CD8-positive, alpha-beta T cell (primary cell): ENCODE measurements at places on chromosomes 12 and 14.

- no peak for DNase-seq
Observed at GRCh38 chr12:57323416-57323815, 72.4 kb upstream of the STAC3 start.

DNA sequence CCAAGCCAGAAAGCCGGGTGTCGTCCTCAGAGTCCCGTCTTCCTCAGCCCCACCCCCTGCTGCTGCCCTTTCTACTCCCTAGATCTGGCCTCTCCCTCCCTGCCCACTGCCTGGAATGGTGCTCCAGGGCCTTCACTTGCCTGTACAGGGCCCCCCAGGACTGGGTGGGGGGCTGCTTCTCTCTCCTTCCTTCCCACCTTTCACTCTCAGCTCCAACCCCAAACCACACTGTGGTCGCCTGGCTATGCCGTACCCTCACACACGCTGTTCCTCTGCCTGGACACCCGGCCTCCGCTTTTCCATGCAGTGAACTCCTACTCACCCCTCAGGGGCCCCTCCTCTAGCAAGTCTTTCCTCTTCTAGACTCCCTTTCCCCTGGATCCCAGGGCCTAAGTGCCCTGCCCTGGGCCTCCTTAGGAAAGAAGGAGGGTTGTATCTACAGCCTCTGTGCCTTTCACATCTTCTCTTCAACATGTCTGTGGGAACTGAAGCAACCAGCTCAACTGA is 25.5 kb upstream of the DIO3 start:
- no peak for DNase-seq

DNA sequence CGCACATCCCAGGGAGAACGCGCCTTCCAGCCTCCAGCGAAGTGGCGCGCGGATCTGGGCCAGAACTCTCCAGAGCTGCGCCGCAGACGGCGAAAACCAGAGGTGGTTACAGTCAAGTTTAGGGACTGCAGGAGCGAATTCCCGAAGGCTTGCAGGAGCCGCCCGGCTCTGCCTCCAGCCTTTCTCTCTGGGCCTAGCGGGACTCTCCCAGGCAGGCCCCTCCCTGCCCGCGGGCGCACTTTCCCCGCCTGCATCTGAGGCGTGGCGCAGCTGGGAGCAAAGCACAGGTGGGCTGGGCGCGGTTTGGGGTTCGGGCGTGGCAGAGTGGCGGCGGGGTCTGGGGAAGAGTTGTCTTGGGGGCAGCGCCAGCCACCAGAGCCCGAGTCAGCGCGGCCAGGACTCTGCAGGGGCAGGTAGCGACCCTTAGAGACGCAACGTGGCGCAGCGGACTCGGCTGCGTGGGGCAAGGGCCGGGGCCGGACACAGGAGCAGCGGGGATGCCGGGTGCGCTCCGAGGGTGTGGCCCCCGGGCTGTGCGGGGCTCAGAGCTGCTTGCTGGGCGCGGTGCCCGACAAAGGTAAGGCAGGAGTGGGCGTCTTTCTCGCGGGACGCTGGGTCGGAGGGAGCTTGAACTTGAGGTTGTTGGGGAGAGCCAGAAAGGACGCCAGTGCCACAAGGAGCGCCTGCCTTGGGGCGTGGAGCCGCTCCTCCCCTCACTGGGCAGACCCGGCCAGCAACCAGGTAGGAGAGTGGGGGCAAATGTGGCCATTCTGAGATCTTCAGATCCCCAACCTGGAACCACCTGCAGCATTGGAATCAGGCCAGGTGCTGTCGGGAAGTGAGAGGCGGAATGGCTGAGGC is 1126.0 kb downstream of the AACS start:
- DNase-seq, result no peak

DNA sequence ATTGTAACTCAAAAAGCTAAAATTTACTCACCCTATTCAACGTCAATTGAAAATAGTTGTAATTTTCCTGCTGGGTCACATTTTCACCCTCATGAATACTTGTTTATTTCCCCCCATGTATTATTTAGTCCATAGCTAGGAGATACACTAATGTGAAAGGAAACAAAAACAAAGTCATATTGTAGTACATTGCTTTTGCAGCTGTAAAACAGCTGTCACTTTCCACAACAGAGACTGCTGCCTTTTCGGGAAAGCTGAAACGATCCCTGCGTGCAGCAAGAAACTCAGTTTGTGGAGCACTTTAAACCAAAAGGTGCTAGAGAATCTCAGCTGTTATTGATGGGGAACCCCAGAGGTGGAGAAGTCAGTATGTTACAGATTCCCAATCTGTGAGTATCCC is 4.3 kb downstream of the RACGAP1 start:
- no peak for DNase-seq

- DNase-seq, result no peak
Observed at GRCh38 chr14:56648508-56649301, 69.1 kb downstream of the TMEM260 start.

DNA sequence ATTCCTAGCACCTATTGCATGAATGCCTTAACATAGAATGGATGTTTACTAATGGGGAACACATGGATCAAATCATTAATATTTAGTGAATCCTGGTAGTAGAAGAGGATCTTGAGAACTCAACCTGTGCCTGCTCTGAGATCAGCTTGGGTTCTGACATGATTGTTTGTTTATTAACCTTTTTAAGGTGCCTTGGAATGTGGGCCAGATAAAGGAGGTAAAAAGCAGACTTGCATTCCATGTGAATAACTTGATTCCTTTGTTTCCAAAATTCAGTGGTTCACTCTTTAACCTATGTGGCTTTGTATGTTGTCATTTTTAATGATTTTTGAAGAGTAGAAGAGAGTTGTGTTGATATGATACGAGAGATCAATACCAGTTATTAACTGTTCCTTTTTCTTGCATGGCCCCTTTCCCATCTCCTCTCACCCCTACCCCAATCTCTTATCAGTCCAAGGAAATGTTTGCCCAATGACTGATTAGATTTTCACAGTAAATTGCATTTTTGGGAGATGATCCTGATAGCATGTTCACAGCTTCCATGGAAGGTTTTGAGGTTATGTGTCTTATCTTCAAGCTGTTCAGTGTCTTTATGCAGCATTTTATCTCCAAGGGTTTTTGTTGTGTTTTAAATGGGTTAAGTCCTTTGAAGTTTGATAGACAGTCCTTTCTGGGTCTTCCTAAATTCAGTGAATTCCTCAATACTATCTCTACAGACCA is 193.7 kb upstream of the FRMD6 start:
- no peak for DNase-seq

GRCh38 chr12:86249851-86250250 is 6.3 kb downstream of the MGAT4C start:
- no peak for DNase-seq

- DNase-seq, result no peak
Observed at GRCh38 chr12:57797933-57798332, 15.3 kb downstream of the TSFM start.

DNA sequence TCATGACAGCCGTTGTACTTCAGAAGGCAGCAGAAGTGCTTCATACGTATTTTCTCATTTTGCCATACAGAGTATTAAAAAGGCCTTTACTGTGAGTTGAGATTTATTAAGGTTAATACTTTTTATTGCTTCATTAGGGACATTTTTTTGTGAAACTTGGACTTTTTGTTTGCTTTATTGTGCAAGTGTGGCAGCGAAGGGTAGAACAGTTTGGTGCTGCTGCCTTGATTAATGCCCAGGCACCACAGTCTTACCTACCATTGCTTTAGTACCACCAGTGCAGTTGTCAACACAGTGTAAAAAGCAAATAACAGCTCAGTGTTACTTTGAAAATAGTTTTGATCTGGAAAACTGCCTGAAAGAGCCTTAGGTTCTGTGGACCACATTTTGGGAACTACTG is 147.4 kb downstream of the PCNX1 start:
- no peak for DNase-seq

DNA sequence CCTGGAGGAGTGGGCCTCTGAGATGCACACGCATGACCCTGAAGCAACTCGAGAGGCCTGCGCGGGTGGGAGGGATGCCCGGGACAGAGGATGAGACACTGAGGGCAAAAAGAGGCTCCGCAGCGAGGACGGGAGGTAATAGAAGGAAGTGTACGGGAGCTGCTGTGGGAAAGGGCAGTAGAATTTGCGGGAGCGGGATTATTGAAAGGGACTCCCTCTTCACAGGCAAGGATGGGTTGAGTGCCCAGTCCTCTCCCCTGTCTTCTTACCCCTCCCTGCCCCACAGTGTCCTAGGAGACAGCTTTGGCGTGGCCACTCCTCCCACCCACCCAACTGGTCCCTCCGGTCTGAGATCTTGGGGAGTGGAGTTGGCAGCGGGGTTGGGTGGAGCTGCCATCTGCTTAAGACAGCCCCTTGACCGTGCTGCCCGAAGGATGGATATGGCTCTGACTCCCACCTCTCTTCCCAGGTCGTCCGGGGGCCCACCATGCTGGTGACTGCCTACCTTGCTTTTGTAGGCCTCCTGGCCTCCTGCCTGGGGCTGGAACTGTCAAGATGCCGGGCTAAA is 15.7 kb upstream of the ESPL1 start:
- no peak for DNase-seq

GRCh38 chr12:108647585-108648287 is 14.0 kb upstream of the SELPLG start:
- DNase-seq, result no peak

GRCh38 chr12:113347-113746 is 46.8 kb downstream of the IQSEC3 start:
- DNase-seq, result no peak

- peak; percentile 56 for DNase-seq
Observed at GRCh38 chr12:116818341-116818856, 62.8 kb downstream of the HRK start.

DNA sequence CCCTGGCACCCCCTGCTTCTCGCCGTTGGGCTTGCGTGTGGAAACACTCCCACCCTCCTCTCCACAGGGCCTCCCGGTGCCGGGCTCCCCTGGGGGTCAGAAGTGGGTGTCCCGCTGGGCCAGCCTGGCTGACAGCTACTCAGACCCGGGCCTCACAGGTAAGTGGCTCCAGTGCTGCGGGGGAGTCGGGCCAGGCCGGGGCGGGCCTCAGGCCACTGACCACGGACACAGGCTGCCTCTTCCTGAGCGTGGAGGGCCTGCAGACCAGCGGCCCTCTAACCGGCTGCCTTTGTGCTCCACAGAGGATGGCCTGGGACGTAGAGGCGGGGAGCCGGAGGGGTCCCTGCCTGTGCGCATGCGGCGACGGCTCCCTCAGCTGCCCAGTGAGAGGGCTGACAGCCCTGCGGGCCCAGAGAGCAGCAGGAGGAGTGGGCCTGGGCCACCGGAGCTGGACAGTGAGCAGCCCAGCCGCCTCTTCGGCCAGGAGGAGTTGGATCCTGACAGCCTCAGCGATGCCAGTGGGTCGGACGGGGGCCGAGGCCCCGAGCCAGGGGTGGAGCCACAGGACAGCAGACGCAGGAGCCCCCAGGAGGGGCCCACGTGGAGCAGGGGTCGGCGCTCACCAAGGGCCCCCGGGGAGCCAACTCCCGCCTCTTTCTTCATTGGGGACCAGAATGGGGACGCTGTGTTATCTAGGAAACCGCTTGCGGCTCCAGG is 21.1 kb downstream of the CEP170B start:
- DNase-seq, result no peak

GRCh38 chr14:34593740-34594375 is 36.1 kb downstream of the SNX6 start:
- DNase-seq, result no peak

DNA sequence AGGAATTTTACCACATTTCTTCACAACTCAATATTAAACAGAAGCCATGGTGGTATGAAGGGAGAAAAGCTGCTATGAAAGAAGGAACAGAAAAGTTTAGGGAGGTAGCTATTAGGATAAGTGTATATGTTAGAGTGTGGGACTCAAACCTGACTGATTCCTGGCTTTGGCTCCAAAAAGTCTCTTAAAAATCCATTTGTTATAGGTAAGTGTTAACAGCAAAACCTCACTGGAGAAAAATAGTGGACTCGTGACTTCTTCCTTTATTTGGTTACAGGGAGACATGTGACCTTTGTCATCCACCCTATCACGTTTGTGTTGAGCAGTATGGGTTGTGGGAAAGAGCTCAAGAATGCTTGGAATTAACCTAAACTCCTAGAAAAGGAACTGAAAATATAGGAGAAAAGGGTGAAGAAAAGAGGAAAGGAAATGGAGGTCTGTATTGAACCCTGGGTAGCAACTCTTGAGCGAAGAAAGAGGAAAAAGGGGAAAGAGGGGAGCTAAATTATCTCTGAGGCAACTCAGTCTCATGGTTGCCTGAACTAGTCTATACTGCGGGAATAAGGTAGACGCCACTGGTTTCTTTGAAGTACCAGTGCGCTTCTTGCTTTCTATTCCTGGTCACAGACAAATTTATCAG is 3.6 kb upstream of the EID3 start:
- no peak for DNase-seq

GRCh38 chr12:1662761-1663439 is 28.0 kb upstream of the ADIPOR2 start:
- DNase-seq, result no peak
